ENCODE measurements at places on chromosomes 7 and 10. TPM values are rescaled to one million over a fixed set of nuclear protein-coding genes. Genes with fewer than 3 reads are reported as not detected.

NME8 gene
- not detected for total RNA-seq

NRG3 gene
- 2.6 TPM for total RNA-seq

CAMK1D gene
- 22.5 TPM for total RNA-seq

ACTL6B gene
- total RNA-seq, result not detected

IL2RA gene
- total RNA-seq, result 2.9 TPM

TMEM184A gene
- total RNA-seq, result 4.3 TPM

NKX2-3 gene
- total RNA-seq, result not detected

ZNF33B gene
- total RNA-seq, result 33.5 TPM

CPA2 gene
- not detected for total RNA-seq

PSD gene
- 5.3 TPM for total RNA-seq

MBL2 gene
- total RNA-seq, result not detected

NEUROD6 gene
- total RNA-seq, result not detected

LRRC17 gene
- 1.5 TPM for total RNA-seq

AGR2 gene
- 93.0 TPM for total RNA-seq

MGMT gene
- 19.9 TPM for total RNA-seq

SUN3 gene
- total RNA-seq, result not detected

ADAM12 gene
- 0.92 TPM for total RNA-seq

DDC gene
- total RNA-seq, result 3.0 TPM

TEX47 gene
- not detected for total RNA-seq

LBX1 gene
- total RNA-seq, result not detected

ADAP1 gene
- 33.9 TPM for total RNA-seq

HOXA4 gene
- 8.5 TPM for total RNA-seq

TMEM213 gene
- 1.9 TPM for total RNA-seq

SLC18A3 gene
- total RNA-seq, result not detected

PPP1R9A gene
- 28.9 TPM for total RNA-seq

PTPN12 gene
- total RNA-seq, result 164 TPM

Measured in lower lobe of right lung (tissue), 2 donors.